Activated CD4-positive, CD25-positive, alpha-beta regulatory T cell treated with anti-CD3 and anti-CD28 coated beads, Interleukin-2, amount 50 U/mL, for 24 hours (primary cell): ENCODE measurements at places on chromosomes 12 and 14.
A peak's percentile ranks its signal among the peaks of the same experiment; 100 is the strongest.

- ATAC-seq: no peak
Measured at GRCh38 chr12:51686727-51687126, 95.7 kb downstream of the SCN8A start.

GRCh38 chr12:112270673-112271072, 111.6 kb downstream of the HECTD4 start:
- no peak for ATAC-seq

- no peak for ATAC-seq
Measured at GRCh38 chr14:51006781-51007211, 62.5 kb upstream of the PYGL start.

- ATAC-seq: no peak
Measured at GRCh38 chr14:52844262-52845060, 53.1 kb upstream of the GNPNAT1 start.

DNA sequence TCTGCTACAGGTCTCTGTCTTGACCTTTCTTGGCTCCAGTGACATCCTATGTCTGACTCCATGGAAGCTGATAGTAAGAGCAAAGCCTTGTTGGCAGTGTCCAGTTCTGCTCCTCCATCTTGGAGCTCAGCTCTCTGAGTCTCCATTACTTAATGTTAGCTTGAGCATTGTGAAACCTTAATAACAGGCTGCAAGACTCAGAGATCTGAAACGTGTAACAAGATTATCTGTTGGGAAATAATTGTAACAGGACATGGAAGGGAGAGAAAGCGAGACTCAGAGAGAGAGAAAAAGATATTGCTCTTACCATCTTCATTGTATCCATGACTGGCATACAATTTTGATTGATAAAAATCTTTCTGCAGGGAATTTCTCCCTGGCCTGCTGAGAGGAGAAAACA, 1365.7 kb downstream of the AACS start:
- no peak for ATAC-seq

DNA sequence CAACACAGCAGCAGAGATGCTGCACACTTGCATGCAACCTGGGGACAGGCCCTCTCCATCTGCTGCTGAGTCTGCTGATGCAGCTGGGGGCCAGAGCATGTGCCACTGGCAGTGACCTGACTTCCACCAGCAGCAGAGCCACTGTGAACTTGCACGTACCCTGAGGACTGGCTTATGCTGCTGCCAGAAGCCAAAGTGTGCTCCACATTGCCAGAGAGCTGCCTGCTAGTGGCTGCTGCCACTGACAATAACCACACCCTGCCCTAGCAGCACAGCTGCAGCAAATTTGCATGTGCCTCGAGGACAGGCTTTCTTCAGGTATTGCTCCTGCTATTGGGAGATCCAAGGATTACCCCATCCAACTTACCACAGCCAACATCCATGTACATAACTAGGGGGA, 4.5 kb upstream of the PRR4 start:
- no peak for ATAC-seq

- ATAC-seq: no peak
Measured at GRCh38 chr14:76756371-76756750, 4.9 kb upstream of the VASH1 start.

GRCh38 chr12:12715459-12716150, 1.6 kb upstream of the CDKN1B start:
- ATAC-seq: no peak

DNA sequence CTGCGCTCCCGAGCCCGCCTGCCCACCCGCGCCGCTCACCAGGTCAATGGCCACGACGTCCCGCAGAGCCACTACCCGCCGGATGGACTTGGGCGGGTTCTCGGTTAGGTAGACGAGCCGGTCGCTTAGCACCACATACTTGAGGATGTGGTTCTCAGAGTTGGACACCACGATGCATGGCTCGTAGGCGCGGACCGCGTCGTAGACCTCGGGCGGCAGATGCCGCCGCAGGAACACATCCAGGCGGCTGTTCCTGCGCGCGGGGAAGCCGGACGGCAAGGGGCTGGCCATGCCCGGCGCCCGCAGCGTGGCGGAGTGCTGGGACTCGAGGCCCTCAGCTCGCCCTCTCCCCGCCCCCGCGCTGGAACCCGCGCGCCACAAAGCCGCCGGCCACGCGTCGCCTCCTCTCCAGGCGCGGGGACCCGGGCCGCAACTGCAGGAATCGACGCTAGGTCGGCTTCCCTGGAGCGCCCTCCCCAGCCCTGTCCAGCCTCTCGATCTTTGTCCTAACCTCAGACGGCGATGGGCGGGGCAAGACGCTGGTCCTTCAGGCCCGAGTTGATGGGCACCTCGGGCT, at the start of gene C12orf56:
Gene C12orf56, minus strand, starts transcription at position 484 of the 577 bp plus-strand sequence. Its CDS starts 193 bp downstream, at position 291.
- no peak for ATAC-seq

GRCh38 chr12:47085815-47086252, 6.1 kb upstream of the AMIGO2 start:
- ATAC-seq: peak; percentile 79

GRCh38 chr12:93601591-93601990, 29.1 kb downstream of the SOCS2 start:
- no peak for ATAC-seq

DNA sequence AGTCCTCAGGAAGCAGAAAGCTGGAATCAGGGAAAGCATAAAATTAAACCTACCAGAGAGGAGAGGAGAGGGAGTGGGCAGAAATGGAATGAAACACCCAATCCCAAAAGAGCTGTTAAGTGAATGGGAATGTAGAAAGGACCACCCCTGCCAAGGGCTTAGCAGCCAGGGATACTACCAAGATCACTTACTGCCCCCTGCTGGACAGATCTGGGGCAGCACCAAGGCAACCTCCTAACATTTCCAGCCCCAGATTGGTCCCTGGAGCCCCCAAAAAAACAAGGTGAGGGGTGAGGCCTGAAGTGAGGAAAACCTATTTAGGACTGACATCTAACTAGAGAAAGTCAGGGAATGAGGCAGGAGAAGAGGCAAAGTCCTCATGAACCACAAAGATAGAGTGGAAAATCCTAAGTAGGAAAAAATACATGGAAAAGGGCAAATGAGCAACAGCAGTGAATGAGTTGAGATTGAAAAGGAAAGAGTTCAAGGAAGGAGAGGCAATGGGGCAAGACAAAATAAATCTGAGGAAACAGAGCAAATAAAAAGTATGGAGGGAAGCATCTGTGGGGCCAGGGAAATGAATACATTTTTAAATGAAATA, 11.2 kb upstream of the FKBP11 start:
- ATAC-seq: peak; percentile 48

DNA sequence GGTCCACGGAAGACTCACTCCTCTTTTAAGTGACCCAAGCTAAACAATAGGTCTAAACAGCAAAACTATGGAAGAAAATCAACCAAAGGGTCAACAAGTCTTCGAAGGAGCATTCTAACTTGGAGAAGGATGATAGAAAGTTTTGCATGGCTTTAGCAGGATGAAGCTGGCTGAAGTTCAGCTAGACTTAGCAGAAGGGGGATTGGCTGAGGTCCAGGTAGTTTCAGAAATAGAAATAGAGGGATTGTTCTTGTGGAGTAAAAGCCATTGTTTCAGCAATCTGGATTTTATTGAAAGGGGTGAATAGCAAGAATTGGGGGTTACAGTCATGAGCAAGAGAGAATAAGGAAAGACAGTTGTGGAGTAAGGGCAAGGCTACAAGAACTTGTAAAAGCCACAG, 84.7 kb upstream of the TSPAN8 start:
- no peak for ATAC-seq

DNA sequence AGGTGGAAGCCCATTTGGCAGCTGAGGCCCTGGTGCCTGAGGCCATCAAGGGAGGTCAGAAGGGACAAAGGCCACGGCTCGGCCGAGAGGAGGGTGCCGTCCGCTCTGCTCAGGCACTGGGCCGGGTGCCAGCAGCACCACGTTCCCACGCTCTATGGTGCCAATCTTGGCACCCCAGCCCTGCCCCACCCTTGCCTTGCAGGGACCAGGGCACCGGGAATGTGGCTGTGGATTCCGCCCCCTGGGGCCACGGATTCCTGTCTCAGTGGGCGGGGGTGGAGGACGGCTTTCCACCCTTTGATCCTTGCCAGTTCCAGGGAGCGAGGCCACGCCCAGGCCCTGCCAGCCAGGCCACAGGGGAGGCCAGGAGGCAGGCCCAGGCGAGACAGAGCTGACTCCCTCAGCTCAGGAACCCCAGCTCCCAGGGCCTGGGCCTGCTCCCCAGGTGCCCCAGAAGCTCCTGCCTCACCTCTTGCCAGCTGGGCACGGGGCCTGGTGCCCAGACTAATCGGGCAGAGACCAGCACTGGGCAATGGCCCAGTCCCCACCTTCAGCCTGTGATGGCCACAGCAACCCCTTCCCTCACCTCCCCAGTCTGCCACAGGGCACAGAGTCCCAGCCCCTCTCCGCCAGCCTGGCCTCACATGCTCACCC, 26.4 kb upstream of the GPR132 start:
- no peak for ATAC-seq
